Hematopoietic multipotent progenitor cell treated with erythropoietin and hydrocortisone succinate and interleukin-3 and kit ligand, for 8 days (in vitro differentiated cells): ENCODE measurements at places on chromosomes 1 and 21.

DNA sequence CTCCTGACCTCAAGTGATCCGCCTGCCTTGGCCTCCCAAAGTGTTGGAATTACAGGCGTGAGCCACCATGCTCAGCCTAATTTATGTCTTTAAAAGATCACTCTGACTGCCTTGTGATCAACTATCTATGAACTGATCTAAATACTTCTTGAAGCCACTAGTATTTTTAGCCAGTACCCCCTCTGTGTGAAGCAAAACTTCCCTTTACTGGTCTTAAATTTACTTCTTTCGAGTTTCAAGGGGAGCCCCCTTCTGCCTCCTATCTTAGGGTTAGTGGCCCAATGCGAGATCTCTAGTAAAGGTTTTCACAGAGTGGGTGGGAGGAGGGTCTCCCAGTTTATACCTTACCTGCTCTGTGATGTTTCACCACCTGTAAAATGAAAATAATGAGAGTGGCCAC, 66.1 kb upstream of the RPL11 start:
- DNase-seq = no peak

GRCh38 chr21:29114765-29115500, 15.5 kb upstream of the MAP3K7CL start:
- DNase-seq = no peak

GRCh38 chr1:30726236-30726635, 2.9 kb upstream of the MATN1 start:
- no peak for DNase-seq

DNA sequence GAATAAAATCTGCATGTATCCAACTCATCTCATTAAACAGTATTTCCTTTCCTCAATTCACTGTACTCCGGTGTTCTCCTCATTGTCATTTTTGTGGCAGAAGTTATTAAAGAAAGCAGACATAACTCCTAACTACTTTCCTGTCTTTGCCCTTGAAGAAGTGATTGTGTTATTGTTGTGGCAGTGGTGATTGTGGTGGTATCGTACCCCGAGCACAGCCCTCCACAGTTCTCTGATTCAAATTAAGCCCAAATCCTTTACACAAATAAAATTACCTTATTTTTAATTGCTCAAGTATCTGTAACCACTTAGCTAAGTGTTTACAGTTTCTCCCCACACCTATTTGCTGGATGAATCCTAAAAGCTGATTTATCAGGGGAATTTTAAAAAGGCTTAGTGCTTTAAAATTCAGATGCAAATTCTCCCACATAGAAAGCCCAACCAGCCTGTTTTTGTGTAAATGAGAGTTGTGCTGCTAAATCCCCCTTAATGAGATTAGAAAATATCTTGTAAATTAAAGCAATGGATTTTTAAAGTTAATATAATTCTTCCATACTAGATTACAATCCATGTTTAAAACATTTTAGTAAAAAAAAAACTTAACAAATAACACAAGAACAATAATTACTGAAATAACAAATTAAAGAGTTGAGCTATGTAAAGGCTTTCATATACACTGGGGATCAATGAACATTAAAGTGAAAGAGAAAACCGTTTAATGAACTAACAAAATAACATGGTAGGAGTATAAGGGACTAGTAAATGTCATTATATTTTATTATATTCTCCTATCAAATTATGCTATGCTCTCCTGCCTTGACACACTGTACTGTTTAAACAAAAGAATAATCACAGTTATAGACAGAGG, 259.0 kb downstream of the NEGR1 start:
- no peak for DNase-seq

DNA sequence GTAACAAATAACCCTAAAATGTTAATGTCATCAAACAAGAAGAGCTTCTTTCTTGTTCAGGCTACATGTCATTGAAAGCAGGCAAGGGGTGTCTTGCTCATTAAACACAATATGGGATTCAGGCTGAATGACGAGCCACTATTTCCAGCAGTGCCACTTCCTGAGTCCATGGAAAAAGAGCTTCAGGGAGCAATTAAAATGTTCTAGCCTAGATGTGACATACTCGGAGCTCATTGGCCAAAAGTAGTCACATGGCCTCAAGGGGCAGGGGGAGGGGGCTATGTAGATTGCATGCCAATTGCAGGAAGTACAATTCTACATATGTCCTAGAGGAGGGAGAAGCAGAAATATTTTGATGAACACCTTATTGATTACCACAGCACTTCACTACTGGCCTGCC, 685.3 kb upstream of the ADGRL2 start:
- no peak for DNase-seq

DNA sequence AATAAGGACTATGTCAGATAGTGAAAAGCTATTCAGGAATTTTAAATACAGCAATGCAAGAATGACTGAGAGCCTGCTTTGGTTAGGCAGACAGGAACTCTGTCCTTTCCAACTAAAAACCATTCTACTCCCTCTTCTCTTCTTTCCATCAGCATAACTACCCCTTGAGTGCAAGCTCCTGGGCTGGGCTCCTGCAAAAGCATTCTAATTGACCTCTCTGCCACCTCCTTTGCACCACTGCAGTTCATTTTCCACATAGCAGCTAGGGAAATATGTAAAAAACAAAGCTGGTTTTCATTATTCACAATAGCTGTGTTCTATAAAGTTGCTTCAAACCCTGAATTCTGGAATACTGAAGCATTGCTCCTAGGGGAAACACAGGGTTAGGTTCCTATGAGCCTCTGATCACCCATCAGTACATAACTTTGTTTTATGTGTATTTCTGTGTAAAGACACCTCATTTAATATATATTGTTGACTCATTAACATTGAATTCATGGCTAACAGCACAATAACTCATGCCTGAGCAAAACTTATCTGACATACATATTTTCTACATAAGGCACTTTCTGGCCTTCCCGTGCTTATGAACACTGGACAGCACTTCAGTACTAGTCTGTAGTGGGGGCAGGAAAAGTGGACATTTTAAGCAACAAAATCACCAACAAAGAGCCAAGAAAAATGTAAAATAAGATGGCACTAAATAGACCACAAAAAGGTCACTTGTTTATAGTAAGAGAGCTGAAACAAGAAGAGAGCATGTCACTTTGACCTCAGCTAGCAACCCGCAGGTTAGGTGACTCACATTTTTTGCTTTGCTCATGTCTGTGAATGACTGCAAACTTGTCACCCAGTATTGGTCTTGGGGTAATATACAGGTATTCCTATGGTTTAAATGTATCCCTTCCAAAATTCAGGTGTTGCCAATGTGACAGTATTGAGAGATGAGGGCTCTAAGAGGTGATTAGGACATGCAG, 57.9 kb upstream of the IRF2BP2 start:
- DNase-seq = no peak

GRCh38 chr21:35164380-35164779, 115.3 kb upstream of the RUNX1 start:
- no peak for DNase-seq

- DNase-seq = no peak
These were observed 85.2 kb downstream of the TGFB2 start for GRCh38 chr1:218430346-218430745.

- no peak for DNase-seq
These were observed 10.6 kb downstream of the ITPKB start for GRCh38 chr1:226728448-226728847.

DNA sequence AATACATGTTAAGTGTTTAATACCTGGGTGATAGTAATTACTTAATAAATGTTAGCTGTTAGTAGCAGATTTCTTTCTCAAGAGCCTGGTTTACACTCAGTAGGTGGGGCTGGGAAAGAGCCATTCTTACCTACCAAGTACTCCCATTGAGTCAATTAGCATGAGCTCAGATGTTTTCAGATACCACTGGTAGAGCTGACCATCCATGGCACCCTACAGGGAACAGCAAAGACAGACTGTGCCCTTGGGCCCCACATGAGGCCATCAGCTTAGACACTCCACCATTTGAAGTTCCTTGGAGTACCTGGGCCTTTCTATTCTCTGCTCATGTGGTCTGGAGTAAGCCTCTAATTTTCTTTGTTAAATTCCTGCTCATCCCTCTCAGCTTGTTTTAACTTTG, 179.3 kb downstream of the CACNA1E start:
- no peak for DNase-seq

- DNase-seq = no peak
These were observed 7.4 kb downstream of the MED8 start for GRCh38 chr1:43382027-43382779.

DNA sequence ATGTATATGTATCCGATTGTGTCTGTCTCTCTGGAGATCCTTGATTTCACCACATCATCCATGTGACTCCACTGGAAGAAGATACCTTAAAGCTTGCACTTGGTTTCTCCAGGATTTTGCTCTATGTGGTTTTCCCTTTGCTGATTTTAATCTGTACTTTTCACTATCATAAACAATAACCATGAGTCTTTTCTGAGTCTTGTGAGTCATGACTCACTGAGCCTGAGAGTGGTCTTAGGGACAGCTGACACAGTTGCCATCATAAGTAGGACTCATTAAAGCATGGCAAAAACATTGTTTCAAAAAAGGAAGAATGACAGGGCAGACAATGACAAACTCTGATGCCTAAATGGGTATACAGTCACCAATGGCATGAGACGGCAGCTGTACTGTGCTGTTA, 226.2 kb downstream of the AKT3 start:
- no peak for DNase-seq

GRCh38 chr21:16536140-16536539, 806.4 kb downstream of the USP25 start:
- no peak for DNase-seq

DNA sequence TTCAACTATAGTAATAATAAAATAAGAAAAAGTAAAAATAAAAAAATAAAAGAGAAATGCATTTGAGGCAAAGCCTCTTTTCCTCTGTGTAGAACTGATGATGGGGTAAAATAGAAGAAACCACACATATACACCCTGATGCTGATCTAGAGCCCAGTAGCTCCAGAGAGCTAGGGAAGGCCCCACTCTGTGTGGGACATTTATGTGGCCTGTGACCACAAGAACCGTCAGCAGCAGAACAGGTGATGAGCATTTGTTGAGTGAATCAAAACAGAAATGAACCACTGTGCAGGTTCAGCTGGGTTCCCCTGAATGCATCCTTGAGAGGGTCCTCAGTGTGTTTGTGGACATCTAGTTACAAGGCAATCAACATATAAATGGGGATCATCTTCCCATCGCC, 221.8 kb upstream of the HOOK1 start:
- DNase-seq = no peak

DNA sequence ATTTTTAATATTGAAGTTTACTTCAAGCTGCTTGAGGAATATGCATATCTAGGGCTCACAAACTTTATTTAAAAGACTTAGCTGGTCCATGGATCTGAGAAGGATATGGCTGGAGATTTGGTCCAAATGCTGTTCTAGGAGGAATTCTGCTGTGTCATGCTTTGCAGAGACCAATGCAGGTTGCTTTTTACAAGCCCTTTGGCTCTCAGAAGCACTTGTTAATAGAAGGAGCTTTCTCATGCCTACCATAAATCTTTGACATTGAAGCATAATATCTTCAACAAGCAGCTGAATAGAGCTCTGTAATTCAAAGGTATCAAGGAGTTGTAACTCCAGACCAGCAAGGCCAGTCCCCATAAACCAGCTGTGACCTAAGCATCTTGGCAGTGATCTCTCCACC, 299.1 kb downstream of the HHAT start:
- no peak for DNase-seq

- DNase-seq = no peak
These were observed 63.6 kb downstream of the NIBAN1 start for GRCh38 chr1:184910691-184911091.

DNA sequence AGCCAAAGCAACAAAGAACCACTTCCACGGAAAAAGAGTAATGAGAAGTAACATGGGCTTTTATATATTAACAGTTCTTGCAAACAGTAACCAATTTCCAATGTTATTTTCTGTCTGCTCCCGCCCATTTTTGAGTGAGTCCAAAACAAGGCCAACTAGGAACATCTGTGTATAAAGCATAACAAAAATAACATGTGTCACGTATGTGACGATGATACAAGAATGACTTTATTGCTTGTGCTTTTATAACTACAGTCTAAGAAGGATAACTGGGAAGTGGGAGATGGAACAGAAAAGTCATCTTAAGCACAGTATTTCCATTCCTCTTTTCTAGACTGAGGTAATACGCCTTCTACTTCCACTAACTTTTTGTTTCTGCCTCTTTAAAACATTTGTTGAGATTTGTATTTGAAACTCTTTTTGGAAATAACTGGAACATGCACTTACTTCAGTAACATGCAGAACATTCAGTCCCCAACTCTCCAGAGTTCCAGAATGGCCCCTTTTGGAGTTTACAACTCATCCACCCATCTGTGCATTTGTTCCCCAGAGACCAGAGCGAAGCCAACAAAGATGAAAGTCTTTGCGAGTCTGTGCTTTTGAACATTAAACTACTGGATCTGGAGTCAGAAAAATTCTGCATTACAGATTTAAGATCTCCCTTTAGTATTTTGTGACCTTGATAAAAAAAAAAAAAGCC, 143.0 kb upstream of the ZRANB2 start:
- no peak for DNase-seq

- no peak for DNase-seq
These were observed 14.2 kb downstream of the BLACAT1 start for GRCh38 chr1:205441716-205442050.

- DNase-seq = no peak
These were observed 12.2 kb downstream of the AMPD2 start for GRCh38 chr1:109631513-109632505.

DNA sequence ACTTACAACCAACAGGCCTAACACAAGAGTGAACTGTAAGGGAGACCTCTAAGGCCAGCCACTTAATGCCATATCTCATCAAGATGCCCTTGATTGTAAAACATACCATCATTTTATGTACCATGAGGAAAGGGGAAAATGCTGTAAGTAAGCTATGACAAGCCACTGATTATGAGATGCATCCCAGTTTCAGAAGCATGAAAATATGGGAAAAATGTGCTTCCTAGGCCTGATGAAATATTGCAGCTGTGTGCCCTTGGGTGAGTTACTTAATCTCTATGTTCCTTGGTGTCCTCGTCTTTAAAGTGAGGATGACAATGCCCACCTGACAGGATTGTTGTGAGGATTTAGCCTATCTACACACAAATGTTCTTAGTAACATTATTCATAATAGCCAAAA, 28.9 kb downstream of the H3-3A start:
- DNase-seq = no peak

DNA sequence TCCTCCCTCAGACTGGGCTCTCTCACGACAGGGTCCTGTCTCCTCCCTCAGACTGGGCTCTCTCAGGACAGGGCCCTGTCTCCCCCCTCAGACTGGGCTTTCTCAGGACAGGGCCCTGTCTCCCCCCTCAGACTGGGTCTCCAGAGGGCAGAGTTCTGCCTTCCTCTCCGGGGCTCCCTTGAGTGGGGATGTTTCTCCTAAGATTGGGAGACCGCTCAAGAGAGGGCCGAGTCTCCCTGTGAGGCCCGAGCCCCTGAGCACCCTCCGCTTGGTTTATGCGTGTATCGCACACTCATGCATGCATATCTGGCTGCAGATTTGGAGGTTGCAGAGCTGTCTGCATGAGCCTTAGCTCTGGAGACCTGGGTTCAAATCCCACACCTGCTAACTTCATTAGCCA, 39.3 kb upstream of the CSF3R start:
- no peak for DNase-seq
